ENCODE measurements at places on chromosomes 16 and 17.
A peak's percentile ranks its signal among the peaks of the same experiment; 100 is the strongest.

DNA sequence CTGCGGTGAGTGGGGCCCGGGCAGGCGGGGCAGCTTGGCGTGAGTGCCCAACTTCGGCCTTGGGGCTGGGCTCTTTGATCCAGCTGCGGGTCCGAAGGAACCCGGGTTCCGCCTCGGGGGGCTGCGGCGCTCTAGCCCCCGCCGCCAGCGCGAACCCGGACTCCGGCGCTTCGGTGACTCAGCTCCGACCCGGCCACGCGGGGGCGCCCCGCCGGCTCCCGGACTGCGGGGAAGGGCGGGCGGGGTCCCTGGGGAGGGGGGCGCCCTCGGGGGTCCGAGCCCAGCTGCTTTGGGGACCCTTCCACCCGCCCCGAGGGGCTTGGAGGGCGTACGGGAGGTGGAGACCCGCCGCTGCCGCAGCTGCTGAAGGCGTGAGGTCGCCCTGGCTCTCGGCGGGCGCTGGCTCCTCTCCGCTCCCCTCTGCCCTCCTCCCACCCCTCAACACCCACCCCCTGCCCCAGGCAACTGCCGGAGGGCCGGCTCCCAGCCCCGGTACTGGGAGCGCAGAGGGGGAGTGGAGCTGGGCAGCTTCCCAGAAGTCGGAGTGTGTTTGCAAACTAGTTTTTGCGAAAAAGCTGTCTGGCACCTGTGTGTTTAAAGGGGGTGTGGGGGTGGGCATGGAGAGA is 516 bp downstream of the CPNE2 start:
- DNase-seq = peak; percentile 75

- no peak for DNase-seq
Measured at GRCh38 chr16:29821643-29822115, 1.4 kb downstream of the MVP start.

DNA sequence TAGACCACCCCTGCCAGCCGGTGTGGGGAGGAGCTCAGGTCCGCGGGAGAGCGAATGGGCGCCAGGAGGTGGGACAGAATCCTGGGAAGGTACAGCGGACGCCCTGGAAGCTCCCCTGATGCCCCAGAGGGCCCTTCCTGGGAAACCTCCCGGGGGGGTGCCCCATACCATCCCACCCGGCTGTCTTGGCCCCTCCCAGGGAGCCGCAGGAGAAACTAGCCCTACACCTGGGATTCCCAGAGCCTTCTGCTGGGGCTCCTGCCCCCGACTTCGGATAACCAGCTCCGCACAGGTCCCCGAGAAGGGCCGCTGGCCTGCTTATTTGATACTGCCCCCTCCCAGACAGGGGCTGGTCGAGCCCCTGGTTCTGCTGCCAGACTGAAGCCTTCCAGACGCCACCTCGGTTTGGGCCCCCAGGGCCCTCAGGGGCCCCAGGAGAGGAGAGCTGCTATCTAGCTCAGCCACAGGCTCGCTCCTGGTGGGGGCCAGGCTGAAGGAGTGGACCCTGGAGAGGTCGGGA is 3.0 kb upstream of the CBX4 start:
- no peak for DNase-seq

DNA sequence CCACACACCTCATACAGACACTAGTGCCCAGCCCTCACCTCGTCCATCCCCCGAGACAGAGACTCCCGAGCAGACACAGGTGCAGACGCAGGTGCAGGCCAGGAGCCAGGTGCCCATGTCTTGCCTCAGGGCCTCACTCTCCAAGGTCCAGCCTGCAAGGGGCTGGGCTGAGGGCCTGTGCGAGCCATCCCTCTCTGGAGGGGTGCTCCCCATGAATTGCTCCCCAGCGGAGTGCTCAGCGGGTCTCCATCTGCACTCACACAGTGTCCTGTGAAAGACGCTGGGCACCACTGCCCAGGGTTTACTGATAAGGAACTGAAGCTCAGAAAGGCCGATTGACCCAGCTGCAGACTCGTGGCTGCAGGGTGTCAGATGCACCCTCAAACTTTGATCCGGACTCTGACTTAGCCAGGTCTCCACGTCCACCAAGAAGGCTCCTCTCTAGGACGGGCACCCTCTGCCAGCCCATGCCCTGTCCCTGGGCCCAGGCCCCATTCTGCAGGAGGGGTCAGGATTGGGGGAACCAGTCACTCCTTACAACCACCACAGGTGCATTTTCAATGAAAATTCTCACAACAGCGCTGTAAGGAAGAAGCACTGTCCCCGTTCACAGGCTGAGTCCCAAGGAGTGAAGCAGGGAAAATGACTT is 16.9 kb downstream of the POLR3K start:
- DNase-seq = peak; percentile 14

DNA sequence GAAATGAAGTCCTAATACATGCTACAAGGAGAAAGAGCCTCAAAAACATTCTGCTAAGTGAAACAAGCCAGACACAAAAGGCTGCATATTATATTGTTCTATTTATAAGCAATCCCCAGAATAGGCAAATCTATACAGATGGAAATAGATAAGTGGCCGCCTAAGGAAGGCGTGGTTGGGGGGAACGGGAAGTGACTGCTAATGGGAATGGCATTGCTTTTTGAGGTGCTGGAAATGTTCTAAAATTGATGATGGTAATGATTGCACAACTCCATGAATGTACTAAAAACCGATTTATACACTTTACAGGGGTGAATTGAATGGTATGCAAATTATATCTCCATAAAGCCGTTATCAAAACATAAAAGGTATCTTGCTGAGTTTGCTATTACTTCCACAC is 67.7 kb downstream of the GAS7 start:
- DNase-seq = no peak

GRCh38 chr16:22265351-22265750 is 31.9 kb upstream of the POLR3E start:
- no peak for DNase-seq

DNA sequence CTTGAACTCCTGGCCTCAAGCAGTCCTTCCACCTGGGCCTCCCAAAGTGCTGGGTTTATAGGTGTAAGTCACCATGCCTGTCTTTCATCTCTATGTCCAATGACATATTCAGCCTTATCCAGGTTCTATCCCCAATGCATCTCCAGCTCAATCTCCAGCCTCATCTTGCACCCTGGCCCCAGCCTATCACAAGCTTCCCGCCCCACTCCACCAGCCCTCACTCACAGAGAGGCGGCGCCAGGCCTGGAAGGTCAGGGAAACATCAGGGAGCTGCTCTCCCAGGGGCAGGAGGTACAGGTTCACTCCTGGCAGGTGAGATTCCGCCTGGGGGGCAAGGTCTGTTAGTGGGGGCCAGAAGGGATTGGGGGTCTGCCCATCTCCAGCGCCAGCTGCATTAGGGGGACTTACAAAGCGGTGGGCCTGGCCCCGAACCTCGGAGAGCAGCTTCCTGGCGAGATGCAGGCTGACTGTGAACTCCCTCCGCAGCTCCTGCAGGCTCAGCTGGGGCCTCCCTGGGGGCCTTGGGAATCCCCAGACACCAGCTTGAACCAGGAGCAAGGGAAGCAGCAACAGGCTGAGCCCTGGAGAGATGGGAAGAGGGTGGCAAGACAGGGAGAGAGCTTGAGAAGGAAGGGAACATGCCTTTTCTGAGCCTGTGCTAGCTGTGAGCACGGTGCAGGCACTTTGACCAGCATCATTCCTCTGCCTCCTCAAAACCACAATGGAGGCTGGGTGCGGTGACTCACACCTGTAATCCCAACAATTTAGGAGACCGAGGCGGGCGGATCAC is 3.0 kb downstream of the IL27 start:
- no peak for DNase-seq

- no peak for DNase-seq
Measured at GRCh38 chr17:39650121-39650579, 13.2 kb downstream of the STARD3 start.

DNA sequence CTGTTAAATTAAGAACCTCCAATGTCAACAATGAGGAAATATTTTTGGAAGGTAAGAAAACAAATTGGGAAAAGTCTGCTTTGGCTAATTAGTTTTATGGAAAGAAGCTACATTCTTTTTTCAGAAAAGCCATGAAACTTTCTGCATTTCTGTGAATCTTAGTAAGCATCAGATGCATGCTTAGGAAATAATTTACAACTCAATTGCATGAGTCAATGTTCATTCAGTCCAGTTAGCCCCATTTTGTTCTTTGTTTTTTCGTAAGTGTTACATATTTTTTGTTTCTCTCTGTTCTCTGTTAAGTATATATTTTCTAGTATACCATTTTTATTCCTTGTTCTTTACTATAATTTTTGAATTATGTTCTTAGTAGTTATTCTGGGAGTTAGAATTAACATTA is 195.2 kb upstream of the KIF2B start:
- DNase-seq = no peak

- no peak for DNase-seq
Measured at GRCh38 chr16:85197611-85198566, 85.6 kb upstream of the CIBAR2 start.

GRCh38 chr17:28124962-28125361 is 82.5 kb downstream of the NLK start:
- DNase-seq = no peak

DNA sequence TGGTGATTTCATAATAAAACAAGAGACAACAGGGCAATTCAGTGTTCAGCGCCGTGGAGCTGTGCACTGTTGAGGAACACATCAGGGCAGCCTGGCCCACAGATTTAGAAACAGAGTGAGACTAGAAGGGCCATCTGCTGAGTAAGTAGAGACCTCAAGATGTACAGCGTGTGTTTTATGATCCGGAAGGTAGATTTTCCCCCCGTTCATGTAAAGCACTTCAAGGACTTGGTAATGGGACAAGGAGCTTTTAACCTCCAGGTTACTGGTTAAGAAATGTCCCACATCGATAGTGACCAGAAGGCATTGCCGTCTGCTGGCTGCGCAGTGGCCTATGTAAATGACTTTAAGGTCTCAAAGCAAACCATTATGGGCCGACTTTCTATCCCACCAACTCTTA is 1057.7 kb upstream of the EEF2KMT start:
- DNase-seq = no peak

- DNase-seq = peak; percentile 81
Measured at GRCh38 chr16:28210979-28211588, 681 bp downstream of the XPO6 start.

GRCh38 chr17:27598337-27599050 is 32.5 kb upstream of the LGALS9 start:
- DNase-seq = no peak

DNA sequence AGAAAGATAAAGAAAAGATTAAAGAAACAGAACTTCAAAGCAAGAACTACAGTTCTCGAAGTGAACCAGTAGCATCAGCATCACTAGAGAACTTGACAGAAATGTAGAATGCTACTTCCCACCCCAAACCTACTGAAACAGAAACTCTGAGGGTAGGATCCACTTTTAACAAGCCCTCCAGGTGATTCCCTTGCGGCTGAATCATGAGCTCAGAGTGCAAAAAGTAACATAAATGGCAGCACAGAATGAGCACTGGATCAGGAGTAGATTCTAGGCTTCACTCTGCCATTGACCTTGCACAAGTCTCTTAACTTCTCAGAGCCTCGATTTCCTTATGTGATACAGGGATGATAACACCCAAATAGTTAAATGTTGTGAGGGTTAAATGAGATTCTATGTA is 5.8 kb downstream of the TOM1L2 start:
- DNase-seq = no peak

- no peak for DNase-seq
Measured at GRCh38 chr17:43445009-43445589, 38.7 kb upstream of the DHX8 start.

DNA sequence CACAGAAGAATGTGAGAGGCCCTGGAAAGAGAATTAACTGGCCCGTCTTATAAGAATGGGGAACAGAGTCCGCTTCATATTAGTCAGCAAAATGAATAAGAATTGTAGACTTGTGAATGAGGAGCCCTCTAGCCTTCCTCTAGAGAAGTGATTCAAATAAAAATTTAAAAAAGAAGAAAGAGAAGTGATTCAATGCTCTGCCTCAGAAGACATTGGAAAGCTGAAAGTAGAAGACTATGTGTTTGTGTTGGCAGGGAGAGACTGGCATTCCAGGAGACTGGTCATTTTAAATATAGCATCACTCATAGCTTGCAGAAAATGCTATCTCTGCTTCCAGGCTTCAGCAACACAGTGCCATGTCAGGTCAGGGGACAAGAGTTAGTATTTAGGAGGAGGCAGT is 190.6 kb upstream of the HS3ST3A1 start:
- no peak for DNase-seq

- no peak for DNase-seq
Measured at GRCh38 chr16:77335652-77336234, 99.1 kb downstream of the ADAMTS18 start.

DNA sequence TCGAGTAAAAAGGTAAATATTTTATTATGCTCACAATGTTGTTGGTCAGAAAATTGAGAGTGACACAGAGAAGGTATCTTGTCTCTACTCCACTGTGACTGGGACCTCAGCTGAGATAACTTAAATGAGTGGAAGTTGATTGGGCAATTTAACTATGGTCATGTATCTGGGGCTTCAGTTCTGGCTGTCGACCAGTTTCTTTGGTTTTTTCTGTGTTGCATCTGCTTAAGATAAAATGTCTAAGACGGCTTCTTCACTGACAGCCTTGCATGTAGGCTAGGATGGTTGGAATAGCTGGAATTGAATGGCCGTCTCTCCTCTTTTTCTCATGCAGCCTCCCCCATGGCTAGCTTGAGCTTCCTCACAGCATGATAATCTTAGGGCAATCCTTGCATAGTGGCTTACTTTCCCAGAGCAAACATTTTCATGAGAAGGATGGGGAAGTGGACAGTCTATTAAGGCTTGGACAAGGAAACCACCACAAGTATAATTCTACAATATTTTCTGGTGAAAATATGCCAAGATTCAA is 433.7 kb downstream of the KIF2B start:
- no peak for DNase-seq

GRCh38 chr16:69328854-69329316 is 1.5 kb downstream of the PDF start:
- peak; percentile 35 for DNase-seq

DNA sequence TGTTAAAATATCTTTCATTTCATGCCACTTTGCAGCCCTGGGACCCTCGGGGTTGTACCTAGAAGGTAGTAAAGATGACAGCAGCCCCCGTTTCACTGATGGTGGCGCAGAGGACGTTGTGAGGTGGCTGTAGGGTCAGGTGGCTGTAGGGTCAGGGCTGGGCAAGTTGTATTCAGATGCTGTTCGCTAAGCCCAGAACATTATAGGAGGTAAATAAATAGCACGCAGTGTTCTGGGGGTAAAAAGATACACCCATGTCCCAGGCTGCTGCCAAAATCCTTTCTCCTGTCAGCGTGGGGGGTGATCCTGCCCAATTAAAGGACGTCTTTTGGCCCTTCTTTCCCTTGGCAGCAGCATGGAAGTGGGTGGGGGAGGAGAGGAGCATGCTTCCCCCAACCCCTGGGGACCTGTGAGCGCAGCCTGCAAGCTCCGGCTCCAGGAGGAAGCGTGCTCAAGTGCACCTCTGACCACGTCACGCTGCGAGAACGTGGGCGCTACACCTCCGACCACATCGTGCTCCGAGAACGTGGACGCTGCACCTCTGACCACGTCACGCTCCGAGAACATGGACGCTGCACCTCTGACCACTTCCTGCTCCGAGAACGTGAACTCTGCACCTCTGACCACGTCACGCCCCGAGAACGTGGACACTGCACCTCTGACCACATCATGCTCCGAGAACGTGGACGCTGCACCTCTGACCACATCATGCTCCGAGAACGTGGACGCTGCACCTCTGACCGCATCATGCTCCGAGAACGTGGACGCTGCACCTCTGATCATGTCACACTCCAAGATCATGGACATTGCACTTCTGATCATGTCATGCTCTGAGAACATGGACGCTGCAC is 182.1 kb downstream of the RPTOR start:
- DNase-seq = no peak

GRCh38 chr16:19717741-19718623 is at the start of the genes IQCK and KNOP1:
Gene IQCK (plus strand): TSS chr16:19718271. CDS start chr16:19718307, 36 bp downstream.
Gene KNOP1 (minus strand): TSS chr16:19718227. CDS start chr16:19715035, 3,192 bp downstream.
- DNase-seq = peak; percentile 88

Data from activated T-cell treated with anti-CD3 and anti-CD28 coated beads, Interleukin-2, amount 50 U/mL, for 48 hours (primary cell).